ENCODE measurements at places on chromosomes 16 and 17. TPM values are rescaled to one million over a fixed set of nuclear protein-coding genes. Genes with fewer than 3 reads are reported as not detected.

Gene NPTX1
- 1.1 TPM for polyA plus RNA-seq

Gene BFAR
- polyA plus RNA-seq, result 59.4 TPM

Gene CDH3
- 62.2 TPM for polyA plus RNA-seq

Gene COASY
- polyA plus RNA-seq, result 62.1 TPM

Gene KRT24
- polyA plus RNA-seq, result not detected
